NCI-H2081 treated with DMSO at 0.1 percent for 48 hours (cell line): ENCODE measurements at places on chromosomes 7 and 10.

- no peak for DNase-seq
These were observed 921.9 kb downstream of the LRMDA start for GRCh38 chr10:76353237-76353851.

- DNase-seq = no peak
These were observed 39.1 kb downstream of the SUFU start for GRCh38 chr10:102542800-102543418.

DNA sequence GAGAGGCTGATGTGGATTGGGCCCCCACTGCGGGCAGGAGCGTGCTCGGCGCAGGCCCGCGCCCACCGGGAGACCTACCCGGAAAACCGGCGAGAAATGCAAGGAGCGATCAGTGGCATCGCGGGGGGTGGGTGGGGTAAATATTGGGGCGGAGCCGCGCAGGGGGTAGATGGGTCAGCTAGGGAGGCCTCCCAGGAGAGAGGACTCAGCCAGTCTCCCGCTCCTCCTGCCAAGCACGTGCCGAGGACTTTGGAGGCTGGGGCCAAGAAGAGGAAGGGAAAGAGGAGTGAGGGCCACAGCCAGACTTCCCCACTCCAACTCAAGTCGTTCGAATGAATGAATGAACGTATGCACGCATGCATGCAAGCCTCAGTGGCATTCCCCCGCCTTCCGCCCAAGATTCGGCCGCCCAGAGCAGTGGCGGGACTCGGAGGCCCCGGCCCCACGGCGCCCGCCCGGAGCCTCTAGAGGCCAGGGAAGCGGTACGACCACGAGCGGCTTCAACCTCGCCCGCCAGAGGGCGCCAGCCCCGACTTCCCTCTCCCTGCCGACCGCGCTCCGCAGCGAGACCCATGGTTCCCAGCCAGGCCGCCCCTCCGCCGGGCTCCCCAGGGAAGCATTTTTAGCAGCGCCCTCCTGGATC lies 3.6 kb downstream of the NPM3 start:
- no peak for DNase-seq

GRCh38 chr10:58511765-58512490 lies 744 bp upstream of the BICC1 start:
- DNase-seq = no peak

DNA sequence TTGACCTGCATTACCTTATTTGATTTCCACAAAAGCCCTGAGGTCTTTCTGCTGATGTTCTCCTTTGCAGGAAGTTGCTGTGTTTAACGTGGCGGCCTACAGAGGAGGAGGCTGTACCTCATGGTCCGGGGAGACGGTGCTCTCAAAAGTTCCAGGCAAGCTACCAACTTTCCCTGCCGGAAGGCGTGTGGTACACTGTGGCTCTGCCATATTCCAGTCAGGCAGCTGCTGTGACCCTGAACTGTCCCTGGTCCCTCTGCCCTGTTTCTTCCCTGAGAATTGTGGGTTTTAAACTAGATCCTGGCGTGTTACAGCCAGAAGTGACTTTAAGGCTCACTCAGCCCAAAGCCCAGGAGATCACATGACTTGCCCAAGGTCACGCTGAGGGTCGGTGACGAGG lies 139.2 kb downstream of the TEX36 start:
- DNase-seq = no peak

DNA sequence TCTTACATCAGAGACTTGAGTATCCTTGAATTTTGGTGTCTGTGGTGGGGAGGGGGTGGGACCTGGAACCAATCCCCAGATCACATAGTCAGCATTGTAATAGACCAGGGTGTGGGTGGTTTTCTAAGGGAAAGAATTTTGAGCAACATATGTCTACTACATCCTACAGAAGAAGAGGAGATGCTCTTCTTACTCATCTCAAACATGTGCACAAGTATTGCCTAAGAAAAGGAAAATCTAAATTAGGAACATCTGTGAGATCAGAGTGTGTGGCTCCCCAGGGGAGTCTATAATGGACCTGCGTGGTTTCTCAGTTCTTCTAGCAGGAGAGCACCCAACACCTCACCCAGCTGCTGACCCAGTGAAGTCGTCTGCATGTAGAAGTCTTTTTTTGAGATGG lies 148.8 kb downstream of the CCDC3 start:
- no peak for DNase-seq

DNA sequence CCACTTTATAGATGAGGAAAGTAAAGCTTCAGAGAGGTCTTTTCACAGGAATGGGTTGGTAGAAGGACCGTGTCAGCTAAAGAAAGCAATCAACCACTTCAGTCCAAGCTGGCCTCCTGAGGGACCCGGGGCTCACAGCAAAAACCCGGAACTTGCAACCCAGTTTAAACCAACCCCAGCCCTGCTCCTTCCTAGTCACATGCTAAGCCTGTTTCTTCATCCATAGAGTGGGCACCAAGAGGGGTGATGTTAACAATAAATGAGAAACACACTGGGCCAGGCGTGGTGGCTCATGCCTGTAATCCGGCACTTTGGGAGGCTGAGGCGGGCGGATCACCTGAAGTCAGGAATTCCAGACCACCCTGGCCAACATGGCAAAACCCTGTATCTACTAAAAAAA lies 12.1 kb upstream of the NPFFR1 start:
- no peak for DNase-seq

- no peak for DNase-seq
These were observed 14.3 kb upstream of the TRIM8 start for GRCh38 chr10:102629661-102630614.
